ENCODE measurements at places on chromosomes 16 and 17.

- no peak for DNase-seq
Measured at GRCh38 chr17:27771586-27771985, 28.7 kb downstream of the NOS2 start.

DNA sequence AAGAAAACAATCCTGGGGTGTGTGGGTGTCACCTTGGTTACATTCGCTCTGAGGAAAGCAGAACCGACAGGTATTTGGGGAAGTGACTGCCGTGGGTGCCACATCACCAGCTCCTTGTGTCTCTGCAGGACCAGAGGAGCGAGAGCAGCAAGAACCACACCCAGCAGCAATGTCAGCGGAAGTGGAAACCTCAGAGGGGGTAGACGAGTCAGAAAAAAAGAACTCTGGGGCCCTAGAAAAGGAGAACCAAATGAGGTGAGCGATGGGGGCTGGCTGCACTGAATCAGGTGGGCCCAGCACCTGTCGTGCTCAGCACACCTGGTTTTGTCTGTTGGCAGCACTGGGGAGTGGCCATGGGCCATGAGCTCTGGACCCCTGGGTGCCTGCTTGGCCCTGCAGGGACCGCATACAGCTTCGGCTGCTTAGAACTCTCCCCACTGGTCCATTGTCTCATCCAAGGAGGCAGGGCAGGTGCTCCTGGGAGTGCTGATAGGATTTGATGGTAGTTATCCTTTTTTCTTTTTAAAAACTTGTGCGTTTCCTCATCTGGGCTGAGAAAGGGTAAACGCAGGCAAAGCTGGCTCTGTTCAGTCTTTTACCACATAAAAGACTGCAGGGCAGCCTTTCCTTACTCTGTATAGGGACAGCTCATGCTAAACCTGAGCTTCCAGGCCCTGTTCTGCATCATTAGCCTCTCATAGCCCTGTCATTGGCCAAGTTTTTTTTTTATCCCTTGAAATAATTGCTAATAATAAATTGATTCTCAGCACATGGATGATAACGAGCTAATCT lies 29.4 kb downstream of the HMOX2 start:
- DNase-seq, result no peak

GRCh38 chr17:41793784-41794539 lies 7.5 kb upstream of the JUP start:
- DNase-seq, result peak; percentile 51

- DNase-seq, result peak; percentile 78
Measured at GRCh38 chr16:67928561-67929364, 2.9 kb downstream of the CTRL start.

DNA sequence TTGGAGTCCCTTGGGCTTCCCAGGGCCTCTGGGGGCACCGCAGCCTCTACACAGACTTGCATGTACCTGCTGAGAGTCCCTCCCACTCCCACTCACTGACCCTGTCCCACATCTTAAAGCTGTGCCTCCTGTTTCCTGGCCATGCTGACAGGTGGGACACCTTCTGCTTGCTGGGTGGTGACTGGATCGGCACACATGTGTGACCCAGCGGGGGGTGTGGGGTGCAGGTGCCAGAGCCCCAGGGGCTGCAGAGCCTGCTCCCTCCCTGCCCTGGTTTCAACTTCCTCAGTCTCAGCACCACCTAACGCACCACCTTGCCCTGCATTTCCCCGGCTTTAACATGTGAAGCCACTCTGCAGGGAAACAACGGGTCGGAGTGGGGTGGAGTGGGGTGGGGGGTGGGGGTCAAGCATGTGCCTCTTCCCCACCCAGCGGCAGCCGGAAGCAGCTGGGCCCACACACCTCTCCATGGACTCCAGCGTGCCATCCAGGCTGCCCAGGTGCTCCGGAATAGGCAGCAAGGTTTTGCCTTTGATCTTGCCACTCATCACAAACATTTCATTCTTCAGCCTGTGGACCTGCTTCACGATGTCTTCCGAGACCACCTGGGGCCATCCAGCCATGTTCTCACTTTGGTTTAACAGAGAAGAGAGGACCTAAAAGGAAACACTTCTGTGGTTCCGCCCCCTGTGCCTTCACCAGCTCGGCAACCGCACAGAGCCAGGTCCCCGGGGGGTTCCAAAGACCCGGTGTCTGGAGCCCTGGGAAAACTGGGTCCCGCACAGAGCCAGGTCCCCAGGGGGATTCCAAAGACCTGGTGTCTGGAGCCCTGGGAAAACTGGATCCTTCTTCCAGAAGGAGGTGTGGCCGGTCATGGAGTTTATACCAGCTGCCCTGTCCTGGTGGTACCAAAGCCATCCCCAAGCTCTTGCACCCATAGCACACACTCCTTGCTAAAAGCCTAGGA lies 4.7 kb downstream of the DNAH17 start:
- peak; percentile 30 for DNase-seq

GRCh38 chr16:1878256-1878655 lies 6.3 kb upstream of the MEIOB start:
- no peak for DNase-seq

DNA sequence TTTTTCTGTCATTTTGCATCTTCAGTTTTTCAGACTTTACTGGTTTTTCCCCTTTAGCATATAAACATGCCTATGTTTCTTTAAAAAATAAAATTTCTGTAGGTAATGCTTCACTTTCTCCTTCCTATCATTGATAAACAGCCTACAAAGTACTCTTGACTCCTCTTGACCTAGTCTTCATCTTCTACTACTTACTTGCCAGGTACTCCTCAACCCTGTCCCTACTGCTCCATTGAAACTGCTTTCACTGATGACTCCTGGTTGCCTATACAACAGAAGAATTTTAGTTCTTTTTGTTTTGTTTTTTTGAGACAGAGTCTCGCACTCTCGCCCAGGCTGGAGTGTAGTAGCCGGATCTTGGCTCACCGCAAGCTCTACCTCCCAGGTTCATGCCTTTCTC lies 7.0 kb downstream of the DDX42 start:
- DNase-seq, result no peak

DNA sequence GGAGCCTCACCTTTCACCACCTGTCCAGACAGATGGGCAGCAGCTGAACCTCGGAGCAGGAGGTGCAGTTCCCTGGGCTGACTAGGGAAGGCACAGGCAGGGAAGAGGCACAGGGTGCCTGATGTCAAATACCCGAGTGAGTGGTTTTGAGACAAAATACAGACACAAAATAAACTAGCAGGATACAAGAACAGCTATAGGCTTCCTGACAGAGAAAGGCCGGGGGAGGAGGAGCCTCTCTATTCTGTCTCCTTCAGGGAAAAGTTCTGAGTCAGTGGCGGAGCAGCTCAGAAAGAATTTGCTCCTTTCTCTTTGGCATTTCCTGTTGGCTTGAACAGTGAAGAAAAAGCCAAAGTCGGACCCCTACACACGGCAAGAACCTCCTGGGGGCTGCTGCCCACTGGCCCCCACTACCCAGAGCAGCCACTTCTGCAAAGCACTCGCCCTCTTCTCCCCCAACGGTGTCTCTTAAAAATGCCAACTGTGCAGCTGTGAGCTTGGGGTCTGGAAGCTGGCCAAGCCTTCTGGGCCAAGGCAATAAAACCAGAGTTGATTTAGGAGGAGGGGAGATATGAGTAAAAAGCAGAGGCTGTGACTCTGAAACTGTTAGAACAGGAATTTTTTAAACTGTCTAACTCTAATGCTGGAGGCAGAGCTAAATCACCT lies 14.4 kb upstream of the FAAP100 start:
- no peak for DNase-seq

DNA sequence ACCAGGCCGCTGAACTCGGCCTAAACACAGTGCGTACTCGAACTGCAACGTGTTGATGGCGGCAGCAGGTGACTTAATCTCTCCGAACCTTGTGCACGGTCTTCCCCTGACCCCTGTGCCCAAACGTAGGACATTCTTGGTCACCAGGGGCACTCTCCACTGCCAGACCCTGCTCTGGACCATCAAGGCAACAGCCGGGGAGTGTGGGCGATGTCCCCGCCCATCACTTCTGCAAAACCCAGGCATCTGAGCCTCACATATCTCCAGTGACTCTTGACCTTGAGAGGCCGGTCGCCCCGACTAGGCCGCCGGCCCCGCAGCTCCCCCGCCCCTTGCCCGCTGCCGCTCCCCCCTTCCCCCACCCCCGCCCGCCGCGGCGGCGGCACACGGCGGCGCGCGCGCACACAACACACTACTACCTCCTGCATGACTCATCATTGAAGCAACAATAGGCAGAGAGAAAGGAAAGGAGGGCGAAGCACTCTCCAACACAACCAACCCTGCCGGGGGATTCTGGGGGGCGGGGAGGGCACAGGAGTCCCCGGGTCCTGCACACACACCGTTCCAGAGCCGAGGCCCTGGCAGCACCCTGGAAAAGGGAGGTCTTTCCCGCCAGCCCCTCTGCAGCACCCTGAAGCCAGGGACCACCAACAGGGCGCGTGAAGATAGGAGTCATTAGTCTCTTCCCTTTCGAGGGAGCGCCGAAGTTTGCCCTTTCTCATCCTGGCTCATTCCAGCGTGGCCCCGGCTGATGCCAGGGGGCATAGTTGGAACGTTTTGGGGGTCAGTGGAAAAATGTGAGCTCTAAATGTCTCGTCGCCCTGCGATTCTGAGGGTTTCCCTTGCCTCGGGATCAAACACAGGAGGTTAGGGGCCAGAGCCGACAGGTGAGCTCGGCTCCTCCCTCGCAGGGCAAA lies 1.9 kb downstream of the MNT start:
- DNase-seq, result no peak

- DNase-seq, result peak; percentile 32
Measured at GRCh38 chr17:31559584-31560501, 168.4 kb downstream of the RAB11FIP4 start.

GRCh38 chr17:49334744-49335512 lies 27.1 kb downstream of the ZNF652 start:
- no peak for DNase-seq

- DNase-seq, result no peak
Measured at GRCh38 chr17:65362826-65363225, 198.6 kb downstream of the AXIN2 start.

GRCh38 chr16:49466881-49467280 lies 93.3 kb downstream of the C16orf78 start:
- no peak for DNase-seq

DNA sequence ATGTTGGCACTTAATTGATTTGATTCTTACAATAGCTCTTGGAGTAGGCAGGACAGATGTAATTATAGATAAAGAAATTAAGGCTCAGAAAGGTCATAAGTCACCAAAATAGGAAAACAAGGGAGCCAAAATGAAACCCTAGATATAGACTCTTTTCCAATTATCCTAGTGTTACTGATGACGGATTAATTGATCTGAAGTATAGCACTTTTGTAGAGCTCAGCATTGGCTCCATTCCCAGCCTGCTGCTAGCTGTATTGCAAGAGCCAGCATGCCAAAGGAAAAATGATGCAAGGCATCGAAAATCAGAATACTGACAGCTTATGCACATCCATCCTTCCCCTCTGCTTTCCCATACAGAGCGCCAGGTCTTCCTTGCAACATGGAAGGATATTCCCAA lies 21.6 kb upstream of the RASL10B start:
- DNase-seq, result no peak

DNA sequence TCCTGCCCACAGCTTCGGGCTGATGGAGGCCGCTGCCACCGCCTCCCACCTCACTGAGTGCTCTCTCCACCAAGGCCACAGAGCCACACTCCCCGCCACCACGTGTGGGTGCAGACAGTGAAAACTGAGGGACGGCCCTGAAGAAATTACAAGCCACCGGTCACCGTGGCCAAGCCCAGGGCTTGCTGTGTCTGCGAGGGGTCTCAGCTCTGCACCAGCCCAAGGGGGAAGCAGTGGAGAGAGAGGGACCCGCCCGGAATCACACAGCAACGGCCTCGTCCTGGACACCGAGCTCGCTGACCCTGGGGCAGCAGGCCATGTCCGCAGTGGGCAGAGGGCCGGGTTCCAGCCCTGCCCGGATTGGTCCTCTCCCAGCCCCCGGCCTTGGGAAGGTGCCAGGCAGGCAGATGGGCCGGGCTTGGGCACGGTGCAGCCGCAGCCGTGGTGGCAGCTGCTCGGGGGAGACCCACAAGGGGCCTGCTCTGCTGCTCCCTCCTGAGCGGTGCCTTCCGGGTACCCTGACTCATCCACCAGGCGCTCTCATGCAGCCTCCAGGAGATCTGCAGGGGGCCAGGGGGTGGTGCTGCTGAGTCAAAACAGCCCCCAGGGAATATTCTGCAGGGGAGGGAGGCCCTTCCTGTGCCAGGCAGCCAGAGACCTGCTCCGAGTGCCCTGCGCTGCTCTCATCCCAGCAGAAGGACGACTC lies 52.0 kb downstream of the CBFA2T3 start:
- DNase-seq, result peak; percentile 49

DNA sequence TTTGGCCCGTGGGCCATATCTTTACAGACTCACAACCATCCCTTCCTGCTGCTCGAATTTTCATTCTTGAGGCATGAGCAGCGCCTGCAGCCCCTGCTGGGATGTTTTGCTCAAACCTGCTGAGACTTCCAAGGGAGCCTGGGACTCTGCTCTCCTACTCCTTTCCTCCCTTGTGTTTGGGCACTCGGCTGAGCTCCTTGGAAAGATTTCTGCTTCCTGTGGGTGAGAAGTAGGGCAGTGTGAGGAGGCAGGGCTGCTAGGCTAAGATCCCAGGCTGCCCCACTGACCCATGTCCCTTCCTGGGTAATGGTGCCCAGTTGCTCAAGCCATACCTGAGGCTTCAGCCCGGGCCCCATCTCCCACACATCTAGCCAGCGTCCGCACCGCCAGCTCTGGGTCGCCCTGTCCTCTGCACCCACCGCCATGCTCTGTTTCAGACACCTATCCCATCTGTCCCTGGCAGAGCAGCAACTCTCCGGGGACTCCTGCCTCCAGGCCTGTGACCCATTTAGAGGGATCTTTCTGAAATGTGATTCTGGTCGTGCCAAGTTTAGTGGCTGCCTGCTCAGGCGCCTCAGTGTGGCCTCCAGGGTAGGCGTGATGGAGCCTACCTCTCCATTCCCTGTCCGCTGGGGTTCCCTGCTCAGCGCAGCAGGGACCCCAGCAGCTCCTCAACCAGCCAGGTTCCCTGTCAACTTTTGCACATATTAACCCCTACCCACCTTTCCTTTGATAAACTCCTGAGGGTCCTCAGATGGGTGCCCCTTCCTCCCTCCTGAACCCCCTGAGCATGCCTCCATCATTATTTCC lies 190.1 kb downstream of the CCDC182 start:
- DNase-seq, result no peak

- peak; percentile 77 for DNase-seq
Measured at GRCh38 chr16:31108035-31108793, at the start of gene BCKDK. Gene BCKDK (plus strand): TSS chr16:31108386. CDS start chr16:31109224, 838 bp downstream.

- DNase-seq, result no peak
Measured at GRCh38 chr16:66872559-66872942, 7.8 kb upstream of the PDP2 start.

DNA sequence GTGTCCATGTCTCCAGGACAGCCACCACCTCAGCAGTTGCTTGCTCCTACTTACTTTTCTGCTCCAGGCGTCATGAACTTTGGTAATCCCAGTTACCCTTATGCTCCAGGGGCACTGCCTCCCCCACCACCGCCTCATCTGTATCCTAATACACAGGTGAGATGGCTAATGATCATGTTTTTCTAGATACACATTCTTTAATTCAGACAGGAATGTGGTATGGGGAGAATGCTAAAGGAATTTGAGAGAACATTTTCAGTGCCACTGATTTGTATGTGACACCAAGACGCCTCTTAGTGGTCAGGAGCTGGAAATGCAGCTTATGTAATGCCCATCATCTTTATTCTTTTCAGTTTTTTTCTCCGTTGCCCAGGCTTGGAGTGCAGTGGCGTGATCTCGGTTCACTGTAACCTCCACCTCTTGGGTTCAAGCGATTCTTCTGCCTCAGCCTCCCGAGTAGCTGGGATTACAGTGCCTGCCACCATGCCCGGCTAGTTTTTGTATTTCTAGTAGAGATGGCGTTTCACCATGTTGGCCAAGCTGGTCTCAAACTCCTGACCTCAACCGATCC lies 8.9 kb upstream of the RAPGEFL1 start:
- no peak for DNase-seq

All from nephron progenitor cell (in vitro differentiated cells).